Right renal pelvis (tissue), 4 donors: ENCODE measurements at places on chromosomes 13 and 19. TPM values are rescaled to one million over a fixed set of nuclear protein-coding genes. Genes with fewer than 3 reads are reported as not detected.

FFAR3 gene
- 0.25 TPM for polyA plus RNA-seq

S1PR4 gene
- 0.60 TPM for polyA plus RNA-seq

MAP4K1 gene
- polyA plus RNA-seq = 2.5 TPM

PNMA8A gene
- 72.5 TPM for polyA plus RNA-seq

ZNF790 gene
- 12.3 TPM for polyA plus RNA-seq

ZNF844 gene
- 29.7 TPM for polyA plus RNA-seq

TRPC4 gene
- 4.3 TPM for polyA plus RNA-seq

TMEM91 gene
- 10.8 TPM for polyA plus RNA-seq

STAP2 gene
- 22.7 TPM for polyA plus RNA-seq

TTYH1 gene
- 8.8 TPM for polyA plus RNA-seq

THSD8 gene
- polyA plus RNA-seq = 5.6 TPM

IZUMO4 gene
- polyA plus RNA-seq = 7.1 TPM

IGFL2 gene
- not detected for polyA plus RNA-seq

TEKTIP1 gene
- polyA plus RNA-seq = 4.0 TPM

KIR2DL1 gene
- not detected for polyA plus RNA-seq

LAIR1 gene
- polyA plus RNA-seq = 3.3 TPM

SLC10A2 gene
- 0.84 TPM for polyA plus RNA-seq

INSL3 gene
- polyA plus RNA-seq = not detected

UTP14C gene
- 36.7 TPM for polyA plus RNA-seq

POMP gene
- 104 TPM for polyA plus RNA-seq

IQCN gene
- 5.2 TPM for polyA plus RNA-seq

APOC4 gene
- not detected for polyA plus RNA-seq

N4BP2L1 gene
- polyA plus RNA-seq = 19.3 TPM

LILRA6 gene
- 0.73 TPM for polyA plus RNA-seq

MAST1 gene
- polyA plus RNA-seq = 0.96 TPM

CDC42EP5 gene
- polyA plus RNA-seq = 25.1 TPM

VN1R4 gene
- not detected for polyA plus RNA-seq

ZNF20 gene
- 7.1 TPM for polyA plus RNA-seq

PBX4 gene
- polyA plus RNA-seq = 3.9 TPM

IGLON5 gene
- polyA plus RNA-seq = 4.3 TPM

KLK6 gene
- 44.4 TPM for polyA plus RNA-seq
